Stimulated activated CD8-positive, alpha-beta memory T cell treated with anti-CD3 and anti-CD28 coated beads, Interleukin-4, amount 100 ng/mL, for 1 hour (primary cell): ENCODE measurements at places on chromosomes 11 and 22.

DNA sequence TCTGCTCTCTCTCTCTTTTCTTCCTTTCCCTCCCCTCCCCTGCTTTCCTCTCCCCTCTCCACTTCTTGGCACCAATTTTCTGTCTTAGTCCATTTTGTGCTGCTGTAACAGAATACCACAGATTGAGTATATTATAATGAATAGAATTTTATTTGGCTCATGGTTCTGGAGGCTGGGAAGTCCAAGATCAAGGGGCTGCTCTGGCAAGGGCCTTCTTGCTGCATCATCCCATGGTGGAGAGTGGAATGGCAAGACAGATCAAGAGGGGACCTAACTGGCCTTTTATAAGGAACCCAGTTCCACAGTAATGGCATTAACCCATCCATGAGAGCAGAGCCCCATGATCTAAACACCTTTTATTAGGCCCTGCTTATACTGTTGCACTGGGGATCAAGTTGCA lies 44.5 kb downstream of the ST3GAL4 start:
- DNase-seq: no peak

- DNase-seq: no peak
These were observed 31.8 kb upstream of the RAPSN start for GRCh38 chr11:47480762-47481161.

DNA sequence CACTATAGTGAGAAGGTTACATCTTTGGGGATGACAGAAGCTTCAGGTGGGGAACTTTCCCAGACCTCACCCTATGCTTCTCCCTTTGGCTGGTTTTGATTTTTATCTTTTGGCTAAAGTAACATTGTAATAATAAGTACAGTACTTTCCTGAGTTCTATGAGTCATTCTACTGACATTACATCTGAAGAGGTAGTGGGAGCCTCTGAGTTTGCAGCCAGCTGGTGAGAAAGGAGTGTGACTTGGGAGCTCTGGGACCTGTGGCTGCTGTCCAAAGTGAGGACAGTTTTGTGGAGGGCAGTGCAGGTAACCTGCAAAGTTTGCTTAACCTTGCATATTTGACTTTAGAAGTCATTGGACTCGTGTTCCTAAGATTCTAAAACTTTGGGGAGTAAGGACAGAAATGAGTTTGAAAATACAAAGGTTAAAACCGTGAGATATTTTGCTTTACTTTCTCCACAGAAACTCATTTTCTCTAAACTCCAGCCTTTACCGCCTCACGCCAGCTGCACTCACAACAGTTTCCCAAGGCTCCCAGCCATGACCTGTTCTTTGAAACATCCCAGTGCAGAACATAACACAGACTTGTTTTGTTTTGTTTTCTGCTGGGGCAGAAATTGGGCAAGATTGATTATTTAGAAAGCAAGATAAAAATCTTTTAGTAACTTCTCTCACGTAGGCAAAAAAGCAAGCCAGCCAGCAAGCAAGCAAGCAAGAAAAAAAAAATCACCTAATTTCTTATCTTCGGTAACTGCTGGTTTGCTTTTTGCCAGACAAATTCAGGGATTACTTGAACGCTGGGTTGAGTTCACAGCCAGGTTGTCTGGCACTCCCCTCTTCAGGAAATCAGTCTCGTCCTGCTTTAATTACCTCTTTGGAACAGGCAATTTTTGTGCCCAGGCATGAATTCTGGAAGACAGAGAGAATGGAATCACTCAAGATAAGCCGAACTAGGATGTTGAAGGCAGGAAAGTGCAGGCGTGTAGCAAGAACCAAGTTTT lies 478.3 kb upstream of the ISX start:
- DNase-seq: no peak

DNA sequence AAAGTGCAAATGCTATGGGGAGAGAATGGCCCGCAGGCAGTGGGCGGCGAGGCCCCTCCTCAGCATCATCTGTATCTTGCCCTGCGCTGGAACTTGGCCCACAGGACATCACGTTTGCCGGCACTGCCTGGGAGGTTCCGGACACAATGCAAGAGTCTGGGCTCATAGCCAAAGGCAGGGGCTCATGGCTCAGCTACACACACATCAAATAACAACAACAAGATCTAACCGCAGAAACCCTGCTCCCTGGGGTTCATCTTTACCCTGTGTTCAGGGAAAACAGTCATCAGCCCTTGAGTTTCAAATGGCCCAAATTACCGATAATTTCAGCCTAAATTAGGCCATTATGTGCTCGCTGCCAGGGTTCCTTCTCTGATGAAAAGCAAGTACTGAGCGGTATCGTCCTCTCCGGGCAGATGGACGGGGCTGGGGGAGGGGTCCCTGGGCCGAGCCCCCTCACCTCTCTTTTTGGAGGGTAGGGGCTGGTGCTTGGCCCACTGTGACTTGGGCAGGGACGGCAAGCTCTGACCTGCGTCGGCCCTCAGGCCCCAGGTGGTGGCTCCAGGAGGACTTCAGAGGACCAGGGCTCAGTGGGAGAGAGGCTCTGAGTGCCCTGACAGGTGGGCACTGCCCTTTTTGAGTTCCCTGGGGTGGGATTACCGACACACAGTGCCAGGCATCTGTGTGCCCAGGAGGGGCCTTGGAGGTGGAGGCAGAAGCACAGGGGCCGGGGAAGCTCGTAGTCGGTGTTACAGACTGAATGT lies 25.0 kb upstream of the GAL start:
- no peak for DNase-seq

DNA sequence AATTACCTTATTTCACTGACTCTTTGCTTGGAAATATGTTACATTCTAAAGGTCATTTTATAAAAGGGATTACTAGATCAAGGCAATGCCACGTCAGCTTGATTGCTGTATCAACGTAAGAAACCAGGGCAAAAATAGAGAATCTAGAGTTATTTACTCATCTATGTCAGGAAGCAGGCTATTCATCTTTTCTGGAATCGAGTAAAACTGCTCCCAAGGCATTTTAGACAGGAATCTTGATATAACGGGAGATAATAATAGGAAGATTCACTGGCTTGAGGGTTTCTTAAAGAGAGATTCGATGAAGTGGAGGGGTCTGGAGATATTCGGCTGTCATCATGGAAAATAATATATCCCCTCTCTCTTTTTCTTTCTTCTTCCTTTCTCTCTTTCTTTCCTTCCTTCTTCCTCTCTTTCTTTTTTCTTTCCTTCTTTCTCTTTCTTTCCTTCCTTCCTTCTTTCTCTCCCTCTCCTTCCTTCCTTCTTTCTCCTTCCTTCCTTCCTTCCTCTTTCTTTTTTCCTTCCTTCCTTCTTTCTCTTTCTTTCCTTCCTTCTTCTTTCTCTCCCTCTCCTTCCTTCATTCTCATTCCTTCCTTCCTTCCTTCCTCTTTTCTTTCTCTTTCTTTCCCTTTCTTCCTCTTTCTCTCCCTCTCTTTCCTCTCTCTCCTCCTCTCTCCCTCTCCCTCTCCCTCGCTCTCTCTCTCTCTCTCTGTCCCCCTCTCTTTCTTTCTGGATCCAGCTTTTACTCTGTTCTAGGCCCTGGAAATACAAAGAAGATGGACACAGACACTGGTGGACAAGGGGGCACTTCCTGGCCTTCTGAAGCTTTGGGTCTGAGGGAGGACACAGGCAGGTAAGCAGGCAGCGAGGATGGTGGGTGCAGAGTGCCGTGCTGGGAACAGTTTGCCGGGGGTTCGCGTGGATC lies 18.1 kb upstream of the RASD2 start:
- no peak for DNase-seq

DNA sequence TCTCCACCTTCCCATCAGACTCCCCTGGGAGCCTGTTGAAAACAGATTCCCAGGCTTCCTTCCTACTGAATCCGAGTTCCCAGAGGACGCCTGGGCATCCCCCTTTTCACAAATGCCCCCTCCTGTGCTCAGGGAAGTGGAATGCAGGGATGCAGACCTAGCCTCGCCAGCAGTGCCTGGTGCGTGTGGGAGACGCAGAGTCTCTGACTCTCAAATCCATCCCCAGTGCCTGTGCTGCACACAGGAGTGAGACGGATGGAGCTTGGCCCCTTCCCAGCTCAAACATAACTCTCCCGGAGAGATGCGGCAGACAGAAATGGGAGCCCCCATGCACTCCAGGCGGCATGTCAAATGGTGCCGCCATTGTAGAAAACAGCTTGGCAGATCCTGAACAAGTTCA lies 62.6 kb downstream of the CTTN start:
- DNase-seq: no peak

DNA sequence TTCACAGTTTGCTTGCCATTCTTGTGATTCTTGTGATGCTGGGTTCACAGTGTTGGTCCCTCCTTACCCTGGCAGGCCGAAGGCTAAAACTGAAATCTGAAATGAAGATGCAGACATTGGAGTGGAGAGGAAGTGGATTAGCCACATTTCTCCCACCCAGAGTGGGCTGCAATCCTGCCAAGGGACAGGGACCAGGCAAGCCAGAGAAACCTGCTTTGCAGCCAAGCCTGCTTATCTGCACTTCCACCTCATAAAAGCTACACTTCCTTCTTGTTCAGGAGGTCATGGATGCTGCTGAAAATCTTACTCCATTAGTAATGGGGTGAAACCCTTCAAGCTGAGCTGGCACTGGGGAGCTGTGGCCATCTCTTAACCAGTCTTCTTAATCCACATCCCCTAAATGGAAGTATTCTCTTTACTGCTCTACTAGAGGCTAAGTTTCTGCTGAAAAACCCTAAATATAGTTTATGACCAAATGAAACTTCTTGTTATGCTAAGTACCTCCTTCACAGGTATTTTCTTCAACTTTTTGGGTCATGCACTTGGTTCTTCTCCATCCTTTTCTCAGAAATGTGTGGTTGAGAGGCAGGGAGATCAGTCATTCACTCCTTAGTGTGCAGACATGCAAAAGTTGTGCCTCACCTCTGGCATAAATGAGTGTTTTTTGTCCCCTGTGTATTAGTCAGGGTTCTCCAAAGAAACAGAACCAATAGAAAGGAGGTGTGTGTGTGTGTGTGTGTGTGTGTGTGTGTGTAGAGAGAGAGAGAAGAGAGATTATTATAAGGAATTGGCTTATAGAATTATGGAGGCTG lies 133.9 kb upstream of the BMAL1 start:
- DNase-seq: no peak

GRCh38 chr11:117857734-117858414 lies 18.6 kb downstream of the FXYD6 start:
- DNase-seq: no peak

- DNase-seq: no peak
These were observed 133.6 kb downstream of the RAB38 start for GRCh38 chr11:88041679-88042078.

GRCh38 chr11:127044535-127044934 lies 44.0 kb upstream of the KIRREL3 start:
- no peak for DNase-seq

DNA sequence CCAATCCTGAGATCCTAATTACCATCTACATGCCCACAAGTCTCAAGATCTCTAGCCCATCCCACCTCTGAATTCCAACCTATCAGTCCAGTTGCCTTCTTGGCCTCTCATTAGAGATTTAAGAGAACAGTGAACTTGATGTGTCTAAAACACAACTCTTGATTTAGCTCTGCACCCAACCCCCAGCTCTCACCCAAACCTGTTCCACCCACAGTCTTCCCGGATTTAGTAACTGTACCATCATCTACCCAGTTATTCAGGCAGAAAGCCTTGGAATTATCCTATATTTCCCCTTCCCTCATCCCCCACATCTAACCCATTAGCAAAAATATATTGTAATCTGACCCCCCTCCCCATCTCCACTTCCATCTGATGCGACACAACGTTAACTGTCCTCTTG lies 24.0 kb upstream of the YWHAH start:
- no peak for DNase-seq

GRCh38 chr11:107719073-107719472 lies 7.2 kb upstream of the SLN start:
- no peak for DNase-seq

GRCh38 chr11:93131709-93132108 lies 66.1 kb downstream of the SLC36A4 start:
- DNase-seq: no peak
